NB4 (cell line): ENCODE measurements at places on chromosomes 6 and 20.

GRCh38 chr6:169326067-169326799, 72.6 kb upstream of the THBS2 start:
- DNase-seq = peak; percentile 71

DNA sequence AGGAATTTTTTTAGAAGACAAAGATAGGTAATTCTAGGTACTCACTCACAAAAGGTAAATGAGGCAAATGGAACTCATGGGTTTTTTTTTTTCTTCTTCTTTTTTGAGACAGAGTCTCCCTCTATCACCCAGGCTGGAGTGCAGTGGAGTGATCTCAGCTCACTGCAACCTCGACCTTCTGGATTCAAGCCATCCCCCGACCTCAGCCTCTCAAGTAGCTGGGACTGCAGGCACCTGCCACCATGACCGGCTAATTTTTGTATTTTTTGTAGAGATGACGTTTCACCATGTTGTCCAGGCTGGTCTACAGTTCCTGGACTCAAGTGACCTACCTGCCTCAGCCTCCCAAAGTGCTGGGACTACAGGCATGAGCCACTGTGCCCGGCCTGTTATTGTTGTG, 126.1 kb downstream of the LRRC1 start:
- no peak for DNase-seq

GRCh38 chr6:93571346-93571745, 152.0 kb upstream of the EPHA7 start:
- DNase-seq = no peak

DNA sequence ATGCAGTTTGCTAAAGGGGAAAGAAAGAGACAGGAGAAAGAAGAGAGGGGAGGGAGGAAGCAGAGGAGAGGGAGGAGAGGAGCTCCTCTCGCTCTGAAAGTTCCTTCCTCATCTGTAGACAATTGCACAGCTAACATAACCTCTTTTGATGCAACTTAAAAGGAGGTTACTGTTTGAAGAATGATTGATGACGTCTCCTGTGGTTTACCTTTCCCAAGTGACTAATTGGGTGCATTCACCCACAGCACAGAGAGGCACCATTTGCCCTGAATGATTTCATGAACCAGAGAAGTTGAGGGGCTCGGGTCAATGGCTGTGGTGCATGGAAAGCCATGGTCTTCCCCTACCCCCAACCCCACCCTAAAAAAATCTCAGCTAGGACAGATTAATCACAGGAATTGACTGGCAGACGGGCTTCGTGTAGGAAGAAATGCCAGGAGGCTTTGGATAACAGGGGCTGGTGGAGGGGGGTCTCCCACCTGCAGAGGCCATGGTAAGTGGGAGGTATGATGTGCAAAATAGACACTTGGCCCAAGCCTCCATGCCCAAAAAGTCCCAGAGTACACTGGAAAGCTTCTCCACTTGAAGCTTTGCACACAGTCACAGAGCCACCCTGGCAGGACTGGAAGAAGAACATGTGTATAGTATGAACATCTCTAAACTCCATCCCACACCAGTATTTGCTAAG, 213.7 kb downstream of the ANKRD60 start:
- no peak for DNase-seq

DNA sequence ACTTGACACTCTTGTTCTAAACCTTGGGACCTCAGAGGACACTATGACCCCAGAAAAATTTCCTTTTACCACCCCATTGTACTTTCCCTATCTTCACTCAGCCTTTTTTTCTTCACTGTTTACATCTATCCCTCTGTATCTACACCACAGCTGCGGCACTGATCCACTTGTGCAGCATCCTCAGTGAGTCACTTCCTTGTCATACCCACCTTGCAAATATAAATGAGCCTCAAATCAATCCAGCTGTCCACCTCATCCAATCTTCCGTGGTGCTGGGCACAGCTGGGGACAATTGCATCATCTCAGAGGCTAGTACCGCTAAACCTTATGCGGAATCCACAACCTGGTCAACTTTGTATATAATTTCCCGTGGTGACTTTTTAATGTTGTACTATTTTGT, 710.5 kb downstream of the QKI start:
- no peak for DNase-seq

GRCh38 chr6:104566411-104566810, 293.3 kb downstream of the HACE1 start:
- DNase-seq = no peak

DNA sequence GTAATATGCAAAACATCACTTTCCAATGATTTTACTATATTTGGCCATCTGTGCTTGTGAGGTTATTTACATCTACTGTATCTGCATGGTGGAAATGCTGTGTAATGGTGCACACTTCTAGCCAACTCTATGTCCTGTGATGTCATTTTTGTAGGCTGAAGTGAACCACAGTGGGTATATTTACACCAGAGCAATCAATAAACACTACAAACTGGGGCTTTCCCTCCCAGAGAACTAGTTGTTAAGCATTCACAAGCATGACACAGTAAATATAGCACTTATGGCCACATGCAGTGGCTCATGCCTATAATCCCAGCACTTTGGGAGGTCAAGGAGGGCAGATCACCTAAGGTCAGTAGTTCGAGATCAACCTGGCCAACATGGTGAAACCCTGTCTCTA, 4.9 kb downstream of the SLC22A2 start:
- DNase-seq = no peak

- no peak for DNase-seq
Observed at GRCh38 chr6:17728551-17729222, 22.0 kb upstream of the NUP153 start.

DNA sequence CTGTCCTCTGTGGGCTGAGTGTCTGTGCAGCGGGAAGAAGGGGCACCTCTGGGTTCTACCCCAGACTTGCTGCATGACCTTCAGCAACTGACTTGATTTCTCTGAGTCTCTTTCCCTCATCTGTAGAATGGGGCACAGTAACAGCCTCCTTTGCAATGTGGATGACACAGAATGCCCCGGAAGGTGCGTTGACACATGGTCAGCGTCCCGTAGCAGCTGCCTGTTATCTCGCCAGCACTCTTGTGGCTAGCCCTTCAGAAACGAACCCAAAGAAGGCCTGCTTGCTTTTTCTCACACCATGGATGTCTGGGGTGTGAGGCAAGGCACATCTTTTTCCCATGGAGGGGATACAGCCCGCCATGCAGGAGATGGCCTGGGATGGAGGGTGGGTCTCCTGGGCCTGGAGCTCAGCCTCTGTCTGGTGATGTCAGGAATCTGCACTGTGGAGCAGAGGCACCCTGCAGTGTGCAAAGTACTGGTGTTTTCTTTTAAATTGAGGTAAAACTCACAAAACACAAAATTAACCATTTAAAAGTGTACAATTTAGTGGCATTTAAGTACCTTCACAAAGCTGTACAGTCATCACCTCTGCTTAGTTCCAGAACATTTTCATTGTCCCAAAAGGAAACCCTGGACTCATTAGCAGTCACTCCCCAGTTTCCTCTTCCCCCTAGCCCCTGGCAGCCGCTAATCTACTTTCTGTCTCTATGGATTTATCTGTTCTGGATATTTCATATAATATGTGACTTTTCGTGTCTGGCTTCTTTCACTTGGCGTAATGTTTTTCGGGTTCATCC, 59.8 kb upstream of the FAM83D start:
- DNase-seq = no peak

DNA sequence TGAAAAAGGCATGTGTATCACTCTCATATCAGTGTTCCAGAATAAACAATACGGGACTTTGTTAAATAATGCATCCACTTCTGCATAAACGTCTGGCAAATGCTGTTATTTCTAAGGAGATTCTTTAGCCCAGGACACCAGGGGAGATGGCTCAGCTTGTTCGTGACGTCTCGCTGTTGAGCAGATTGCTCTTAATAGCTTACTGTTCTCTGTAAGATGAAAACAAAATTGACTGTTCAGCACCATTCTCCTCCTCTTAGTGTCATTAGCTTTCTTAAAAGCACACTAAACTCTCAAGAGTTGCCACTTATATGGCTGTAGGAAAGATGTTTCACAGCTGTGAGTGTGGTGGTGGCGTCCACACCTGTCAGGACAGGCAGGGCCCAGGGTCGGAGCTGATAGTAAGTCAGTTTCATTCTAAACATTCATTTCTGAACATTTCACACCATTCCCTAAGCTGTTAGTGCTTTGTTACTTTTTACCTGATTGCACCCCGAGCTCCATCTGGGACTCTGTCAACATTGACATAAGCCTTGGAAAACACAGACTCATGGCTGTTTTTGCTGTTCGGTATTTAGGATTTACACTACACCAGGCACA, 132.1 kb downstream of the ZDHHC14 start:
- DNase-seq = no peak

DNA sequence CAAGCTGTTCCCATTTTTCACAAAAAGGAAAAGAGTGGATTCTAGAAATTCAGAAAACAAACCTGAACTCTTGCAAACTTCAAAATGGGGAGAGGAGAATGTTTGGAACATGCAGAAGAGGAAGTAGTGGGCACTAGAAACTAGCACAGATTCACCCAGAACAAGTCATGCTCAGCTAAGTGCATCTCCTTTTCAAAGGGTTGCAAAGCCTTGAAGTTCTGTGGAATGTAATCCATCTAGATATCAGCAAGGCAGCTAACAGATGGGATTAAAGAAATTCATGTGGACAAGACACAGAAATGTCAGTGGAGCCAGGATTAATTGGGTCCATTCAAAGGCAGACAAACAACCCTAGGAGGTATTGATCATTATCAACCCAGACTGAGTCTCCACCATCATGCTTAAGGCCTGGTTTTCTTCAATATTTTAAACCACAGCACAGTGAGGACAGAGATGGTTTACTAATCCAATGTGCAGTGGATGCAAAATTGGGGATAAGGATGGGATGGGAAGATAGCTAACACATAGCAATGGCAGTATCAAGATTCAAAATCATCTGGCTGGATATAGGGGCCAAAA, 31.3 kb downstream of the KCNK5 start:
- DNase-seq = no peak

DNA sequence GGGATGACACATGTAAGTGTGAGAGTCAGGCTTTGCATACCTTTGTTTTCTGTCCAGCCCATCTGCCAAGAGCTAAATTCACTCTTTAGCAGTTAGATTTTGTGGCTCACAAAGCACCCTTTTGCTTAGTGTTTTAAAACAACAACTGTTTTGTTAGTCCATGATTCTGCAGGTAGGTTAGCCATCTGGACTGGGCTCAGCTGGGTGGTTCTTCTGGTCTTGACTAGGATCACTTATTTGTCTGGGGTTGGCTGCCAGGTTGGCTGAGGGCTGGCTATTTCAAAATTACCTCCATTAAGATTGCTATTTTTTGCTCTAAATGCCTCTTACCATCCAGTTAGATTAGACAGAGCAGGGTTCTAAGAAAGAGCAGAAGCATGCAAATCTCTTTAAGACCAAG, 489.3 kb downstream of the BTBD3 start:
- no peak for DNase-seq

DNA sequence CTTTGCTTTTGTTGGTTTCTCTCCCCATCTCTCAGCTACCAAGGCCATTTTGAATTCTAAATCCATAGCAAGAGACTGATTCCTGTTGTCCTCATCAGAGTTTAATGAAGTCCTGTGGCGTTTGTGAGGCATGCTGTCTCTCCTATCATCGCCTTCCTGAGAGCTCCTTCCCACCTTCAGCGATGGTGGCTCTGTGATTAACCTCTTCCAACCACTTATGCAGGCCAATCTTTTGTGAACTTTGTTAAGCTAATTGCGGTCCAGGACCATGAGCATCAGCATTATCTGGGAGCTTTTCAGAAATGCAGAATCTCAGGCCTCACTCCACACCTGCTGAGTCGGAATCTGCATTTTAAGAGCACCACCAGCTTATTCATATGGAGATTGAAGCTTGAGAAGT, 272.5 kb upstream of the CDYL start:
- no peak for DNase-seq

DNA sequence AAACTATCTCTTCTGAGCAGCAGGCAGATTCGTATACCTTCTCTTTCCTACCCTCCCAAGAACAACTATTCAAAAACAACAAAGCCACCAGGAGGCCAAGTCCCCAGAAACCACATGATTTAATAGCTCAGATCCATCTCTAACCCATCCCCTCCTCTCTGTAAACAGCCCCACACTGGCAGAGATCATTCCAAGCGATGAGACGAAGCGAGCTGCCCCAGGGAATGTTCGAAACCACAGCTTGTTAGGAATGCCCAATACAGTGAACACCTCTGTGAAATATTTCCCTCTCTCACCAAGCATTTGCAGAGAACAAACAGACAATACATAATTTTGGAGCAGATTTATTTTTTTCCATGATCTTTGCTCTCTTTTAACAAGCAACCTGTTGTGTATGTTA, 231.8 kb downstream of the SOD2 start:
- no peak for DNase-seq

- DNase-seq = no peak
Observed at GRCh38 chr6:162262466-162263196, 464.9 kb downstream of the PRKN start.

GRCh38 chr6:152404936-152405595, 232.1 kb downstream of the SYNE1 start:
- no peak for DNase-seq

GRCh38 chr20:40961686-40962640, 66.7 kb upstream of the TOP1 start:
- DNase-seq = peak; percentile 35

GRCh38 chr20:14785065-14785743, 447.8 kb upstream of the FLRT3 start:
- DNase-seq = no peak

DNA sequence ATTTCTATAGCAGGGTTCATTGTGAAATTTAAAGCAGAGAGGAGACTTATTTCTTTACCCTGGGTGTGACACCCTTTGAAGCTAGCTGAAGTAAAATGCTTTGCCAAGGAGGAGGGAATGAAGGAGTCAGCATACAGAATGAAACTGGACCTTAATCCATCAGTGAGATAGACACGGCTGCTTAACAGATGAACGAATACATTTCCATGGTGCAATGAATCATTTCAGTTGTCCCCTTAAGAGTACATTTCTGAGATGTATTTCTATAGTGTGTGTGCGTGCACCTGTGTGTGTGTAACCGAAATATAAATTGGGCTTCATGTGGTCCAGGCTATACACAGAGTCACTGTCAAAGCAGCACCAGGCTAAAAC, 73.8 kb upstream of the CD93 start:
- no peak for DNase-seq

DNA sequence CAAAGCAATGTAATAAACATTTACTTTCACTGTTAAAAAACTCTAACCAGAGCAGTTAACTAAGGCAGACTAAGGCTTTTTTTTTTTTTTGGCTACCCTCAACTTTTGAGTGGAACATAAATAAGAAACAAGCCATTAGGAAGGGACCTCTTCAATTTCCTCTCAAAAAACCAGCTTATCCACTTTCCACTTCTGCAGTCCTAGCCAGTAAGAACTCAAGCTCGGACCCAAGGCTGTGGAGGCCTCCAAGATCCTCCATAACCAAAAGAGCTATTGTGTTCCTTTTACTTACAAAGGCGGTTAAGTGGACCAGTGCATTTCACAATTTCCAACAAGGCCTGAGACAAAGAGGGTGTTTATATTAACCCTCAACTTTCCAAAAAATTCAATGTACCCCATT, 5.3 kb downstream of the KCNK5 start:
- DNase-seq = peak; percentile 49

GRCh38 chr20:45157962-45158361, 16.7 kb upstream of the PI3 start:
- no peak for DNase-seq

GRCh38 chr20:43185901-43186300, 3.8 kb downstream of the PTPRT start:
- DNase-seq = no peak

GRCh38 chr6:16284472-16284871, 46.1 kb downstream of the GMPR start:
- no peak for DNase-seq
